Glomerular endothelial cell (primary cell): ENCODE measurements at places on chromosomes 4 and X. TPM values are rescaled to one million over a fixed set of nuclear protein-coding genes. Genes with fewer than 3 reads are reported as not detected.

DNA sequence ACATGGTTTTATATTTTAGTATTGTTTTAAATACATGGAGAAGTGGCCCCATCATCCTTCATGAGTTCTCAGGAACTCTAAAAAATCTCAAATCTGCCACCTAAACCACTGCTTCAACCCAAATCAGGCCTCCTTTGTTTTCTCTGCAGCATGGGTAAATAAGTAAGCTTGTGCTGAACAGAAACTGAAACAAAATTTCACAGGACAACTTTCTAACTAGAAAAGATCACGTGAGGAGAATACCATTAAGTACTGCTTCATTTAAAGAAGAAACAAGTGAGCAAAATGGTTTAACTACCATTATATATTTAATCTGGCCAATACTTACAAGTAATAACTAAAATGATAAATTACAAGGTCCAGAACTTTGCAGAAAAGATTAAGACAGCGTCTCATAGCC lies 2.5 kb downstream of the ARAP2 start:
- DNase-seq = no peak

- DNase-seq = no peak
These were observed 43.4 kb downstream of the C4orf51 start for GRCh38 chr4:145723336-145723735.

GRCh38 chrX:30938295-30938694 lies 49.2 kb upstream of the TAB3 start:
- DNase-seq = no peak

DNA sequence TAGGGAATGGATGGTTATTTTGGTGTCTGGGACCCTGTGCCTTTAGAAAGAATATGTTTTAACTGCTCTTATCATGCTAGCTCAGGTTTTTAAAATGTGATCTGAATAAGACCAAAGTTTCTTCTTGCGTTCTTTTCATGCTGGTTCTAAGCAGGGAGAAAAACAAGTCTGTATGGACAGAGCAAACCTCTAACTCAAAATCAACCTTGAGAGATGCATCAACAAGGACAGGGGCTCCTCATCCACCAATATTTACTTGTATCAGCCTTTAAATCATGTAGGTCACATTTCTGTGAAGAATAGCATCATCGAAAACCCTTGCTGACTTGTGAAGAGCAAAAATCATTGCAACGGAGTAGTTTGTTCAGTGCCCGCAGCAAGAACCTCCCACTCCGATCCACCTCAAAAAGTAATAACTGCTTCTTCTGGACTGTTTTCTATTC lies 1.2 kb downstream of the ATP10D start:
- DNase-seq = no peak

GRCh38 chrX:27656581-27656980 lies 66.4 kb downstream of the DCAF8L2 start:
- DNase-seq = no peak

DNA sequence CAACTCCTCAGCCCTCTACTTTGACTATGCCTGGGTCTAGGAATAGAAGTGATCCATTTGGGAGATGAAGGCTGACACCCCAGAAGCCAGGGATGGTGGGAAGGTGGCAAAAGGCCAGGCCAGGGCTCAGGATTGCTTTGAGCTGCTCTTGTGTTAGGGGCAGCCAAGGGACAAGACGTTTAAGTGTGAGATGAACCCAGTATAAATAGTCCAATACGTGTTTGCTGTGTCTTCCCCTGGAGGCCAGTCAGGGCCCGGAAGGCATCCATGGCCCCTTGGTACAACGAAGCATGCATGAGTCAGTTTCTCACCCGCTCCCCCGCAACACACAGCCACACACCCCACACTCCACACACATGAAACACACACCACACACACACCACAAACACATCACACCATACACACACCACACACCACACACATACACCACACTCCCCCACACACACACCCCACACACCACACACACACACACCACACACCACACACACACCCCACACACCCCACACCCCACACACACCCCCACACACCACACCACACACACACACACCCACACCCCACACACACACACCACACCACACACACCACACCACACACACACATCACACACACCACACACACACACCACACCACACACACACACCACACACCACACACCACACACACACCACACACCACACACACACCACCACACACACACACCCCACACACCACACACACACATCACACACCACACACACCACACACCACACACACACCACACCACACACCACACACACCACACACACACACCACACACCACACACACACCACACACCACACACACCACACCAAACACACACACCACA lies 5.1 kb downstream of the STARD8 start:
- no peak for DNase-seq

DNA sequence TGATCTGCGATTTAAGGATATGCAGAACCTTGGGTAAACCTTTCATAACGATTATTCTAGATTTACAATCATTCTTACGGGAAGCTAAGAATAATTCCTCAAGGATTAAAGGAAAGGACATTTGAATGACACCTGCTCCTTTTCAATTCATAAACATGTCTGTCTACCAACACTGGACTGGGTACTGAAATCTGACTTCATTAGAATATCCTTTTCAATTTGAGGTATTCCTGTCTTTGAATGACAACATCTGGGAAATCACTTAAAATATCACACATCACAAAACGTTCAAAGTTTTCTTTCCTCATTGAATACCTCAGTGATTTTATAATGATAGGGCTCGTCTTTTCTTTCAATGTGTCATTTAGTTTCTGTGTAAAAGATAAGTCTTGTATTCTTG lies 87.7 kb downstream of the CFAP47 start:
- no peak for DNase-seq

- DNase-seq = no peak
These were observed 126.7 kb upstream of the STX18 start for GRCh38 chr4:4668355-4669210.

DNA sequence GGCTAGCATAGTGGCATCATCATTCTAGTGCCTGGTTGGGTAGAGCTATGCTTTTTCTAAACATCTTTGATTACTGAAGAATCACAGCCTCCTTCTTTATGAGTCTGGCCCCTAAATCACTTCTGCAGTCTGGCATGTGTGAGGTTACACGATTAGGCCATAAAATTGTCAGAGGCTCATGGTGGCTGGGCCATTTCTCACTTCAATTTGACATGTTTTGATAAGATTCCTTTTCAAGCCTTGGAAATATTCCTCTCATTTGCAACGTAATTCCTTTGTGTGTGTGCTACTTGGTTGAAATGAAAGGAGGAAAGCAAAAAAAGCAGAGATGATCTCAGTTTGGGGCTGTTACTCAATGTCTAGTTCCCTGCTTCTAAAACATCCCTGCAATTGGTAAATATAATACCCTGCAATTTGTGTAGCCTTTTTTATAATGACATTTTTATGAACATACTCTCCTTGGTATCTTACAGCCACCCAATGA lies 6.2 kb downstream of the CCKAR start:
- no peak for DNase-seq

GRCh38 chr4:73012673-73013072 lies 56.8 kb downstream of the COX18 start:
- DNase-seq = no peak

IDS gene
- total RNA-seq = 46.6 and 68.8 TPM in 2 replicates

CXCL3 gene
- total RNA-seq = 4.3 and 21.2 TPM in 2 replicates

MID1 gene
- total RNA-seq = 15.5 and 20.5 TPM in 2 replicates

SCML2 gene
- total RNA-seq = 0.58 and 1.5 TPM in 2 replicates

GLUD2 gene
- total RNA-seq = 1.6 and 1.7 TPM in 2 replicates
